ENCODE measurements at places on chromosomes 1 and 21.

GRCh38 chr1:41447995-41448770 is 36.3 kb downstream of the EDN2 start:
- no peak for DNase-seq

DNA sequence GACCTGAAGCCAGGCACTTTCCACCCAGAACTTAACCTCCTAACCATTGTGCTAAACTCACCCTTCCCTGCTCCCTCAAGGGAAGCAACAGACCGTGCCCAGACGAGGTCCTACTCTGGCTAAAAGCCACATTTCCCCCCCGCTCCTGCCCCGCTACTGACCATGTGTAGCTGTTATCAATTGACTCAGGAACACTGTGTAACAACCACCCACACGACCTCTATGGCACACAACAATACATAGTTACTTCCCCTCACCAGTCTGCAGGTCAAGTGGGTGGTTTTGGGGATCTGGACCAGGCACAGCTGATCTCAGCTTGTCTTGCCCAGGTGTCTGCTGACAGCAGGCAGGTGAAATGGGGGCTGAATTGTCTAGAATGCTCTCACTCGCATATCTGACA is 40.1 kb downstream of the CAMK2N1 start:
- no peak for DNase-seq

GRCh38 chr1:89542345-89542744 is 17.7 kb downstream of the LRRC8B start:
- no peak for DNase-seq

GRCh38 chr1:3272321-3273045 is 182.0 kb upstream of the ARHGEF16 start:
- DNase-seq = no peak

- DNase-seq = no peak
These were observed 25.7 kb upstream of the LDLRAP1 start for GRCh38 chr1:25517476-25518394.

DNA sequence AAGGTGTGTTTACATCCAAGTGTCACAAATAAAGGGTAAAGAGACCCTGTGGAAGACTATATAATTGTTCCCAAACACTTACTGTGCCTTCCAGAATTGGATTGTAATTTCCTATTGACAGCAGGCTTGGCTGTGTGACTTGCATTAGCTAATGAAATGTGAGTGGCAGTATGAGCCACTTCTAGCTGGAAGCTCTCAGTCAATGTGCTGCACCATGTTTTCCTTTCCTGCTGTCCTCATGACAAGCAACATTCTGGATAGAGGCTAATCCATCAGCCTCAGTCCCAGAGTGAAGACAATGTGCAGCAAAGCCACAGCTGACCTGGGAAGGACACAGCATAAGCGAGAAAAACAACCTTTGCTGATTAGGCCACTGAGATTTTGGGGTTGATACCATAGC is 5.9 kb upstream of the FOXJ3 start:
- no peak for DNase-seq

DNA sequence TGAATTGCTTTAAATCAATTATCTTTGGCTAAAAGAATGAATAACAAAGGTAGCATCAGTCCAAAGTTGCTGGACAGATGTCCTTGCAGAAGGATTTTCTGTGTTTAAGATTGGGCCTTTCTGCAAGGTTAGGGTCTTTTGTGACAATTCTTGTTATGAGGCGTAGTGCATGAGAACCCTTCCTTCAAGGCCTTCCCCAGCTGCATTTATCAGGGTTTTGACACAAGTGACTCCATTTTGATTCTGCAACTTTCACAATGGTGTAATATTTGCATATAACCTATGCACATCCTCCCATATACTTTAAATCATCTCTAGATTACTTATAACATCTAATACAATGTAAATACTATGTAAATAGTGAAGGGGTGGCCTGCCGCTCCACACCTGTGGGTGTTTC is 1.1 kb upstream of the SETD4 start:
- DNase-seq = no peak

- DNase-seq = no peak
These were observed 246.6 kb downstream of the RRAGC start for GRCh38 chr1:38612951-38613350.

GRCh38 chr1:56024155-56024554 is 555.2 kb downstream of the PLPP3 start:
- DNase-seq = no peak

- no peak for DNase-seq
These were observed 64.6 kb downstream of the GNG4 start for GRCh38 chr1:235584973-235585372.

GRCh38 chr1:184489908-184490307 is 103.1 kb downstream of the C1orf21 start:
- DNase-seq = no peak

GRCh38 chr1:20551945-20552727 is at the start of gene FAM43B:
FAM43B (plus strand) TSS chr1:20552573; CDS start chr1:20552974, 401 bp downstream.
- no peak for DNase-seq

DNA sequence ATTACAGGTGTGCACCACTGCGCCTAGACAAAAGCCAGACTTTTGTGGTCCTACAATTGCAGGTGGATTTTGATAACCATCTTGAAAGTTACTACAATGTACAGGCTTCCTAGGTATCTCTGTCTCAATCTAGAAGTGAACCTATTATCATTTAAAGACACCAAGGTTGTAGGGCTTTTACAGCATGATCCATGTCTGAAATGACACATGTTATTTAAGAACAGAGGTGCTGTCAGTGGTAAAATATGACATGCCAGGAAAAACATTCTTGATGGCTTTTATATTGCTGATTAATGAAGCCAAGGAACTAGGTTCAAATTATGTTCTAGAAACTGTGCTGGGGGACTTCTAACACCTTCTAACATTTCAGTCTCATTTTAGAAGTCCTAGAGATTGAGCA is 253.1 kb downstream of the SDCCAG8 start:
- no peak for DNase-seq

- no peak for DNase-seq
These were observed 1181.9 kb upstream of the PRMT6 start for GRCh38 chr1:105874621-105875020.

GRCh38 chr1:109671067-109671466 is 3.2 kb downstream of the GSTM2 start:
- no peak for DNase-seq

DNA sequence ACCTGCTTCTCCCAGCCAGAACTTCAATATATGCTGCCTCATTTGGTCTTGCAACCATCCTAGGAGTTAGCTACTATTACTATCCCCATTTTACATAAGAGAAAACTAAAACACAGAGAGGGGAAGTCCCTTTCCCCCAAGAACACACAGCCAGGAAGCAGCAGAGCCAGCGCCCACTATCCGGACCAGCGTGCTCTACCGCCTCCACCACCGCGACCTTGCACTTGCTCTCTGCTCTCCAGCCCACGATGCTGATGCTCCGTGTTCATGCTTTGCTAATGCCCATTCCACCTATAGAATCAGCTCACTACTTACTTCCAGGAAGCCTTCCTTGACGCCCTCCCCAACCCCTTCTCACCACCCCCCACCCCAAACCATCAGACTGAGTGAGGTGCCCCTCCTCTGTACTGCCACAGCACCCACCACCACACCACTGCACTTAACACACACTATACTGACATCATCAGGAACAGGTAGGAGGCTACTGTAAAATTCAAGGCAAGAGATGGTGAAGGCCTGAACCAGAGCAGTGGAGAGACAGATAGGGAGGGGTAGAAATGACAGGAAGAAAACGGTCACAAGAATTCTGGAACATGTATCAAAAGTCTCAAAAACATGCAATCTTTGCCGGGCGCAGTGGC is 9.4 kb downstream of the TMEM53 start:
- no peak for DNase-seq

DNA sequence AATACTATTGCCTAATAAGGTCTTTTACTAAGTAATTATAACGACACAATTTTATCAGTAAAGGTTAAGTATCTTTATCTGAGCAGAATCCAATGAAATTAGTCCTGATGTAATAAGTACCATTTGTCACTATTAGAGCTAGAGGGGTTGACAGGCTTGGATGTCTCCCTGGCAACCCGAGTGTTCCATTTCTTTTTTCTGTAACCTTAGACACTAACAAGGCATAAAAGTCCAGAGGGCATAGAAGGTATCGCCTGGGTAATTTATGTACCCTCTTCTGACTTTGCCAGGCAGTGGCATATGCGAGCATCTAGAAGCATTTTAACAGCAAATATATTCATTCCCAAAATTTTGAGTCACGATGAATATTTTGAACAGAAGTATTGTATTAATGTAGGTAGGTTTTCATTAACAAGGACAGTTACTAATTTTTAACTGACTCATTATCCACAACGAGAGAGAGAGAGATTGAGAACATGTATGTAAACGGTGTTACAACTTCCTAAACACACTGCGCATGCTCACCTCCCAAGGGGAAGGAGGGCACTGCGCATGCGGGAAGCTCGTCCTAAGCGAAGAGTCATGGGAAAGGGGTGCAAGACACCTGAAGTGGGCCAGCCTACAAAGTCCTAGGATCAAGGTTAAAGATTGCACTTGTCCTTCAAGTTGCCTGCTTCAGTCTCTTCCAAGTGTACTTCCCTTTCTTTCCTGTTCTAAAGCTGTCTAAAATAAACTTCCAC is 423.9 kb downstream of the DSCAM start:
- DNase-seq = no peak

- DNase-seq = no peak
These were observed 10.8 kb upstream of the PIGK start for GRCh38 chr1:77230051-77230450.

GRCh38 chr1:66693856-66694255 is 58.4 kb upstream of the DYNLT5 start:
- DNase-seq = no peak

- DNase-seq = no peak
These were observed 2298.5 kb downstream of the MRPL39 start for GRCh38 chr21:23308741-23309140.

DNA sequence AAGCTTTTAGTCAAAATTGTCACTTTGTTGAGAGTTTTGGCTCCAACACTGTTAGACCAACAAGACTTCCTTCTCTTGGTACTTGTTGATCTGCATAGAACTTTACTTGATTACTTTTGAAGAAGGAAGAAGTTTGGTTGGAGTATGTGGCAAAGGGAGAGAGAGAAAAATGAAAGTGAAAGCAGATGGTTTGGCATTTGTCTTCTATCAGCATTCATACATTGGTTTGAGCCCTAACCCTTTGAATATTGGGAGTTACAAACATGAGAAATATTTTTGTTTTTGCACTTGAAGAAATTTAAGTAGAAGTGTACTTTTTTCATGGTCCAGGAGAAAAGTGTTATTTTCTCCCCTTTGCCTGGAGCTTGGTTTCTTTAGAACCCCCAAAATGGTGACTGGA is 169.8 kb downstream of the ADGRL4 start:
- no peak for DNase-seq

DNA sequence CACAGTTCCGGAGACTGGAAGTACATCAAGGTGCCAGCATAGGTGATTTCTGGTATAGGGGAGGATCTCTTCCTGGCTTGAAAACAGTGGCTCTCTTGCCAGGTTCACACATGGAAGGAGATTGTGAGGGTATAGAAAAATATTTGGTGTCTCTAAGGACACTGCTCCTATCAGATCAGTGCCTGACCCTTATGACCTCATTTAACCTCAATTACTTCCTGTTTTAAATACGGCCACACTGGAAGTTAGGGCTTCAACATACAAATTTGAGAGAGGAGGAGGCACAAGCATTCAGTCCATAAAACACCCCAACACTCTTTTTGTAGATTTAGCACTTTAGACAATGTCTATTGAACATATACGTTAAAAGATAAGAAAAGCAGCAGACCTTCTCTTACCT is 37.0 kb downstream of the COL6A1 start:
- no peak for DNase-seq

GRCh38 chr1:41507110-41507720 is 22.7 kb upstream of the EDN2 start:
- no peak for DNase-seq

DNA sequence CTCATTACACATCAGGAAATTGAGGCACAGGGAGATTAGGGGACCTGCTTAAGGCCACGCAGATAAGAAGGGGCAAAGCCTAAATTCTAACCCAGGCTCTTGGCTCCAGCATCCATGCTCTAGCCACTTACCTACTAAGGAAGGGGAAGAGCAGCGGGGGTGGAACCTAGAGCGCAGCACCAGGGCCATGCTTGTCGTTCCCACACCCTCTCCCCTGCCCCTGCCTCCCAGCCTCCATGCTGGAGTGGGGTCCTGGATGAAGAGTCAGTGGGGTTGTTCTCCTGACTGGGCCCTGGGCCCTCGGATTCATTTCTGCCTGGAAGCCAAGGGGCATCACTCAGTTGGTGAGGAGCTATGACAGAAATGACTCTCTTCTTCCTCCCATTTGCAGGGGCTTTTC is 133.3 kb downstream of the FOXD2 start:
- DNase-seq = no peak

GRCh38 chr1:120133228-120133927 is 42.9 kb downstream of the SEC22B start:
- DNase-seq = no peak

- DNase-seq = no peak
These were observed 7.1 kb upstream of the RGS18 start for GRCh38 chr1:192151176-192151575.

GRCh38 chr1:228854907-228855306 is 119.6 kb downstream of the RHOU start:
- no peak for DNase-seq

- DNase-seq = peak; percentile 28
These were observed 16.2 kb downstream of the PLEKHO1 start for GRCh38 chr1:150165622-150166612.

DNA sequence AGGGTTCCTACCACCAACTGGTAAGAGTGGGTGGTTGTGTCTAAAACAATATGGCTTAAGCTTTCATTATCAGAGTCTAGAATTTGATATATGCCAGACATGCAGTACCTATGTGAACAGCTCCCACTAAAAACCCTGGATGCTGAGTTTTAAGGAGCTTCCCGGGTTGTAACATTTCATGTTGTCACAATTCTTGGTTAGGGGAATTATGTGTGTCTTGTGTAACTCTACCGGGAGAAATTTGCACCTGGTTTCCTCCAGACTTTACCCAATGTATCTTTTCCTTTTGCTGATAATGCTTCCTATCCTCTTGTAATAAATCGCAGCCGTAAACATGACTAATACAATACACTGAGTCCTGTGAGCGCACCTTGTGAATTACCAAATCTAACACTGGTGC is 48.3 kb downstream of the ARID4B start:
- DNase-seq = no peak

- DNase-seq = no peak
These were observed 115.0 kb upstream of the GRIK3 start for GRCh38 chr1:37149296-37149695.

All from T-helper 2 cell (primary cell).